ENCODE measurements at places on chromosomes 1 and 21.

- DNase-seq = no peak
Observed at GRCh38 chr1:212691561-212692071, 8.0 kb downstream of the BATF3 start.

DNA sequence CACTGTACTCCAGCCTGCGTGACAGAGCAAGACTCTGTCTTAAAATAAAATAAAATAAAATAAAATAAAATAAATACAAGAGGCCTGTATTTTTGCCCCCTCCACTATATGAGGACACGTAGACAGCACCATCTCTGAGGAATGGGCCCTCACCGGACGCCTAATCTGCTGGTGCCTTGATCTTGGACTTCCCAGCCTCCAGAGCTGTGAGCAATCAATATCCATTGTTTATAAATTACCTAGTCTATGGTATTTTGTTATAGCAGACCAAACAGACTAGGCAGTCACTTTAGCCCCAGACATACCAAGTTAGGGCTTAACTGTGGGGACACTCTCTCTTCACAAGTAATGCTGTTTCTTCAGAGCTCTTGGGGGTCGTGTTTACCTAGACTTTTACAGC lies 6.4 kb downstream of the ELAPOR1 start:
- DNase-seq = no peak

DNA sequence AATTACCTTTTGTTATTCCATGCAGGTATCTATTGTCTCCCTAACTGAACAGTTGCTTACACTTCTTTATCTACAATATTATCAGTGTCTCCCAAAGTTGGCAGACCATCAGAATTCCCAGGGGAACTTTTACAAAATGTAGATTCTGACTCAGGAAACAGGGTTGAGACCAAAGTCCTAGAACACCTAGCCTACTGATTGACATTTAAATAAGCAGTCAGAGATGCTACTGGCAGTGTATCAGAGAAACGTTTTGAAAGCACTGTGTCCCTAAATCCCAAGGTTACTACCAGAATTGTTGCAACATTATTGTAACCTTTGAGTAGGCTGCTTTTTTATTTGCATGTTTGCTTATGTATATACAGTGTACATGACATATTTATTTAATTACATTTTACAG lies 1.8 kb upstream of the F5 start:
- no peak for DNase-seq

DNA sequence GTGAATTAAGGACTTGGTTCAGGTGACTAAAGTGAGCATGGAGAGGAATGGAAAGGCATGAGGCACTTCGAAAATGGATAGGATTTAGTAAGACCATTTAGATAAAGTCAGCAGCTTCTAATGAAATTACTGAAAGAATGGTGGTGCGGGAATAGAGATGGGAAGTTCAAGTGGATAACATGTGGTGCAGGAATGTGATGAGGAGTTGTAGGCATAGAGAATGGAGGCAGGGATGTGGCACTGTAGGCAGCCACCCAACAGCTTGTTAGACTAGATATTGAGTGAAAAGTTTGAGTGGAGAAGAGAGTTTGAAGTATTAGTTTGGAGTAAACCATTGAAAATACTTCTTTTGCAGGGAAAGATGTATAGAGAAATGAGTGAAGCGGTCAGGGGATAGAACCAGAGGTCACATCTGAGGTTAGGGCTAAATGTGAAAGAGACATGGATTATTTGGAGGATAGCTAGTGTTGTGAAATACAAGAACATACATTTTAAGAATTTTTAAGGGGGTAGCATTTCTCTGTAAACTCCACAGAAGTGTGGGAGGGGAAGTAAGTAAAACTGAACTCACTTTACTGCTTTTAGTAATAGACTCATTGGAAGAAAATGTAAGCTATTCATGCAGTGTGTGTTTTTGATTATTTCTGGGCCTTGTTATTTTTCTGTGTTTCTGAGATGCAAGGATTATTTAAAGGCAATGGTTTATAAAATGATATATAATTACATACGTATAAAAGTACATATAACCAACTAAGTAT lies 46.2 kb downstream of the DYRK1A start:
- DNase-seq = no peak

DNA sequence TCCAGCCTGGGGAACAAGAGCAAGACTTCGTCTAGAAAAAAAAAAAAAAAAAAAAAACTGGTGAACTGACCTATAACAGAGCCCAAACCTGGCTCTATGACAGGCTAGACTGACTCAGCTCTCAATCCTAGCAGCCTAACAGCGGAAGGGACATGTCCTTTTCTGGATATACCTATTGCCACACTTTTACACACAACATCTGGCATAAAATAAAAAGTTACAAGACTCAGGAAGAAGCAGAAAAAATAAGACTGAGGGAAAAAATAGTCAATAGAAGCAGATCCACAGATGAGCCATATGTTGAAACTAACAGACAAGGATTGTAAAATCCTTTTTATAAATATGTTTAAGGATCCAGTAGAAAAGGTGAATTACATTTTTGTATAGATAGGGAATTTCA lies 57.5 kb upstream of the IPO9 start:
- DNase-seq = no peak

GRCh38 chr1:187513190-187513589 lies 684.4 kb downstream of the PLA2G4A start:
- DNase-seq = no peak

DNA sequence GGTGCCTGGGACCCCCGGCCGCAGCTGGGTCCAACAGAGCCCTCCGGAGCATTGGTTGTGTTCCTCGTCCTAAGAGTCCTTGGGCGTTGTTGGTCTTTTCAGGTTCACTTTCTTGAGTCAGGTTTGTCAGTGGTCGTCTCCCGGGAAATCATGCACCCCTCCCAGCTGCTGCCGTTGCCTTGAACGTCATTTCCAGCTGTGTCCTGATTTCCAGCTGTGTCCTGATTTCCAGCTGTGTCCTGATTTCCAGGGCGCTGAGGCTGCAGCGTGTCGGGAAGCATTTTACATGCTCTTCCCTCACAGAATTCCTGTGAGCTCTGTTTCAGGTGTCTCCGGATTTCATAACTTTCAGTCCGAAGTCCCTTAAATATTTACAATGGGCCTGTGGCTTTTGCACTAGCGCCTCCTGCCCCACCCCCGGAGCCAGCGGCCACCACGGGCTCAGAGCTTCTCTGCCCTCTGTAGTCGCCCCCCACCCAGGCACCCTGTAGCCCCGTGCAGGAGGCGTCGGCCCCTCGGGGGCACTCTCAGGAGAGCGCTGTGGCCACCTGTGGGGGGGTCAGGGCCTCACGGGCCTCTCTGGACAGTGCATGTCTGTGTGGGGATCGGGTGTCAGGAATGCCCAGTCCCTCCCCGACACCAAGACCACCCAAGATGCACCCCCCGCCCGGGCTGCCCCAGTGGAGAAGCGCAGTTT lies 66.7 kb downstream of the COL18A1 start:
- DNase-seq = peak; percentile 9

GRCh38 chr1:51652599-51652998 lies 35.7 kb downstream of the OSBPL9 start:
- no peak for DNase-seq

DNA sequence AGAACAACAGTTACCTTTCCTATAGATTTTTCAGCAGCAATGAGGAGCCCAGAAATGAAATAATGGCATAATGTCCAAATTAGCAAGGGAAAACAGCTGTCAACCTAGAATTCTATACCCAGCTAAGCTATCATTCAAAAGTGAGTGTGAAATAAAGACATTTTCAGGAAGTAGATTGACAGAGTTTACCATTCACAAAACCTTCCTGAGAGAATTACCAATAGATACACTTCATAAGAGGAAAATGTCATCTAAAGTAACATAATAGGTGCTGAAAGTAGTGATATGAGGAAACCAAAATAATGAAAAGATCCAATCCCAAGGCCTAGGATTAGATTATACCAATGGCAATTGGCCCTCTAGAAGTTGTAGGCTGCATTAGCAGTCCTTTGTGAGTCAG lies 34.6 kb downstream of the OBSCN start:
- DNase-seq = no peak

DNA sequence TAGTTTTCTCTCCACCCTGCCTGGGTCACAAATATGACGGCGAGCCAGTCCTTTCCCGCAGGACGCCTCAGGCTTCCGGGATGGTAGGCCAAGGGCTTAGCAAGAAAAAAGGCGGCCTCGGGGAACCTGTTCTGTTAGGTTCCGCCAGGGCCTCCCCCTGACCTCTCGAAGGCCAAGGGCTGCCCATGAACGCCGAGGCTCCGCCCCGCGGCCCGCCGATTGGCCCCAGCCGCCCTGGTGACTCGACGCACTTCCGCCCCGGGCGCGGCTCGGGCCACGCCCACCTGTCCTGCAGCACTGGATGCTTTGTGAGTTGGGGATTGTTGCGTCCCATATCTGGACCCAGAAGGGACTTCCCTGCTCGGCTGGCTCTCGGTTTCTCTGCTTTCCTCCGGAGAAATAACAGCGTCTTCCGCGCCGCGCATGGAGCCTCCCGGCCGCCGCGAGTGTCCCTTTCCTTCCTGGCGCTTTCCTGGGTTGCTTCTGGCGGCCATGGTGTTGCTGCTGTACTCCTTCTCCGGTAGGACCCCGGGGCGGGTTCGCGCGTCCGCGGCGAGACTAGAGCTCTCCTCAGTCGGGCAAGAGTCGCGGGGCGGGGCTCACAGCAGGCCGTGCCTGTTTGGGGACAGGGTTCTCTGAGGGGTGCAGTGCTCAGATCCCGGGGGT lies at the start of gene CD46:
Gene CD46, plus strand, starts transcription at position 265 of the 666 bp plus-strand sequence. Its CDS starts 159 bp downstream, at position 424.
- peak; percentile 99 for DNase-seq

DNA sequence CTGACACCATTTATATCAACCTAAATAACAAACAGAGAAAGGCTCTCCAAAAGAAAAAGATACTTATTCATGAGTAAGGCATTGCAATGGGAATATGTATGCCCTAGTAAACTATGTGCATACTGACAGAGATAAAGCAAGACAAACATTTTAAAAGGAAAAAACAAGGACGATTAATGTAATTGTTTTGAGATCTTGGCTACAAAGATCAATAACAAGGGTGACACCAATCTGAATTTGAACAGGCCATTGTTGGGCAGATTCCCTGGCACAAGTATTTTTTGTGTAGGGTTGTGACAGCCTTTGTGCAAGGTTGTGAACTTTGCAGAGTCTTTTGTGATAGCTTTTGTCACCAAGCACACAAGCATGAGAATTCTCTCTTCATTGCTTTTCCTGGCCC lies 85.3 kb downstream of the EDEM3 start:
- no peak for DNase-seq

DNA sequence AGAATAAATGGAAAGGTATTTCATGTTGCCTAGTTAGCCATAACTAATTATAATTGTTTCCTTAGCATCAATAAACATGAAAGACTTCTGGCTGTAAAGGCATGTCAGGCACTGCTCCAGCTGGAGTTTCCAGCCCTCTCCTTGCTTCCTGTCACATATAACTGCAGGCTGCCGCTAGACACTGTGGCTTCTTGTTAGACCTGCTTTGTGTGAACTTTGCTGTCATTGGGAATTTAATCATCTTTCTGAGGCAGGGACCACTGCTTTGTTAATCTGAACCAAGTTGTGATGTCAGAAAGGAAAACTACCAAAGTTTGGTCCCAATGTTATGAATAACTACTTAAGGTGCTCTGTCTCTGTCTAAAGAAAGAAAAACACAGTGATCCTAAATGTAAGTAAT lies 90.3 kb upstream of the DUSP10 start:
- no peak for DNase-seq

DNA sequence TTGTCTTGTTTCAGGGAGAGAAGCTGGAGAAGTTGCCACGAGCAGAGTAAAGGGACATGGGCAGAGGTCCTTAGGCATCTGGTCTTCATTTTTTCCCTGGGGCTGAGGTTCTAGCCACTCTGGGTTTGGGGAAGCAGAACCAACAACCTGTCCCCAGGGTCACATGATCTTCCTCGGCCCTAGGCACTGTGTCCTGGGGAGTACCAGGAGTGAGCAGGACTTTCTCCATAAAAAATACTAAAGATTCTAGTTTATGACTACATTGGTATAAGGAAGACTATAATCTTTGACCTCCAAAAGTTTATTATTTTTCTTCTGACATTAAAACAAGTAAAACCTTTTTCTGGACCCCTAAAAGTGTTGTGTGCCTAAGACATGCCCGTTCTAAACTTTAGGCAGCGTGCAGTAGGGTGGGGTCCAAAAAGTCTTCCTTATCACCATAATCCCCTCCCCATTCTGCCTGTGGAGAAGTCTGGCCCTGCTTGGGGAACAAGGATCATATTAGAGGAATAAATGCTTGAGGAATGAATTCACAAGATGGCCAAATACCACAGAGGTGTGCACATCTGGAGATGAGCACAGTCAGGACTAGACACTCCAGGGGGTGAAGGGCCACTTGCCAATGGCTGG lies 19.3 kb upstream of the IGSF3 start:
- no peak for DNase-seq

- no peak for DNase-seq
Observed at GRCh38 chr1:32888677-32889420, 2.6 kb downstream of the HPCA start.

GRCh38 chr1:37270639-37271038 lies 203.7 kb upstream of the ZC3H12A start:
- DNase-seq = no peak

- DNase-seq = no peak
Observed at GRCh38 chr1:24437631-24438396, 22.2 kb downstream of the NIPAL3 start.

GRCh38 chr1:162055062-162055461 lies 14.4 kb upstream of the NOS1AP start:
- DNase-seq = peak; percentile 61

DNA sequence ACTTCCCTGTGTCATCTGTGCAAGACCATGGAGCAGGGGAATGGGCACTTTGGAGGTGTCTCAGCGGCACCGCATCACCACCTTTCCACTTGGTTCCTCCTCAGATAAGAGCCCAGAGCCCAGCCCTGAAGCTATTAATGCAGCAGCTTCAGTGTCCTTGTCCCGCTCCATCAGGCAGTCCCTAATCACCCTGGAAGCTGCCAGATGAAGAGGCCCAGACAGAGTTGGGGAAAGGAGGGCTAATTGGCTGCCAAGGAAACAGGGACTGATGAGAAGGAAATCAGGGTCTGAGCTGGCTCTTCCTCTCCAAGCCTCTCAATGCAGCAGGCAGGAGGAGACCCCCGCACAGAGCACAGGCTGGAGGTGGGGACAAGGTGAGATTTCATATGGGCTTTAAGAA lies 83.1 kb upstream of the KLHDC7A start:
- no peak for DNase-seq

- DNase-seq = no peak
Observed at GRCh38 chr1:109091078-109091838, 694 bp downstream of the TMEM167B start.

GRCh38 chr1:15797614-15798390 lies 9.6 kb downstream of the UQCRHL start:
- no peak for DNase-seq

- DNase-seq = no peak
Observed at GRCh38 chr1:167158111-167158812, 62.4 kb upstream of the POU2F1 start.

GRCh38 chr1:160821627-160822026 lies 25.7 kb downstream of the LY9 start:
- no peak for DNase-seq

- no peak for DNase-seq
Observed at GRCh38 chr1:213891989-213892902, 95.5 kb upstream of the PROX1 start.

- DNase-seq = no peak
Observed at GRCh38 chr1:8443558-8444194, 125.8 kb downstream of the SLC45A1 start.
